Stimulated activated CD4-positive, alpha-beta T cell treated with anti-CD3 and anti-CD28 coated beads, Interleukin-2, amount 100 ng/mL, for 4 hours (primary cell): ENCODE measurements at places on chromosomes 7 and 10.

DNA sequence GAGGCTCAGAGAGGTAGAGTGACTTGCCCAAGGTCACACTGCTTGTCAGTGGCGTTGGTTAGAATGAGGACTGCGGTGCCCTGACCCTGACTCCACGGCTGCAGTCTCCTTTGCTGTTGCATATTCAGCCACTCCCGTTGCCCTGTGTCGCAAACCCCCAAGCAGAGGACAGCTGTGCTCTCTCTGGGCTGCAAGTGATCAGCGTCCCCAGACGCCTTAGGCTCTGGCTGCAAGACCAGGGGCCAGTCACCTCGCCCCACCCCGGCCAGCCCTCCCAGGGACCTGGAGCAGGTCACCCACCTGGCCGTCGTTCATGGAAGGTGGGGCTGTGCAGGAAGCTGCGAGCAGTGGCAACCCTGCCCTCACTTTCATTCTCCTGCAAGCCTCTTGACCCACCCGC, 51.7 kb upstream of the NANOS1 start:
- no peak for DNase-seq

- DNase-seq: no peak
Observed at GRCh38 chr7:66913118-66914037, 7.6 kb upstream of the TMEM248 start.

DNA sequence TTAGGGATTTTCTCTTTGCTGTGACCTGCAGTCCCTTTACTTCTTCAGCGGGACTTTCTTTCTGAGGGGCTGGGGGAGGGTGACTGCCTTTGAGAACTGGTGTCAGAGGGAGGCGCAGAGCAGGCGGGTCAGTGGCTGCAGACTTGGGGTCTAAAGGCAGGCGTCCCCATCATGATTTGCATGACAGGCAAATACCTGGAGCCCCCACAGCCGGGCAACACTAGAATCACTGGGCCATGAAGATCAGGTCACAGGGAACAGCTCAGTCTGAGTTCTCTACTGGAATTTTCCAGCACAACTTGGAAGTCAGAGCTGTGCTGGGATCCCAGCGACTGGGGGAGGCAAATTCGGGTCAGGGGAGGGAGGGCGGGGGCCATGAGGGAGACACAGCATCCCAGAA, 29.2 kb upstream of the PITRM1 start:
- DNase-seq: no peak

- DNase-seq: no peak
Observed at GRCh38 chr7:55436457-55436856, 71.3 kb downstream of the LANCL2 start.

- no peak for DNase-seq
Observed at GRCh38 chr7:1085910-1086421, 1.9 kb upstream of the GPER1 start.

DNA sequence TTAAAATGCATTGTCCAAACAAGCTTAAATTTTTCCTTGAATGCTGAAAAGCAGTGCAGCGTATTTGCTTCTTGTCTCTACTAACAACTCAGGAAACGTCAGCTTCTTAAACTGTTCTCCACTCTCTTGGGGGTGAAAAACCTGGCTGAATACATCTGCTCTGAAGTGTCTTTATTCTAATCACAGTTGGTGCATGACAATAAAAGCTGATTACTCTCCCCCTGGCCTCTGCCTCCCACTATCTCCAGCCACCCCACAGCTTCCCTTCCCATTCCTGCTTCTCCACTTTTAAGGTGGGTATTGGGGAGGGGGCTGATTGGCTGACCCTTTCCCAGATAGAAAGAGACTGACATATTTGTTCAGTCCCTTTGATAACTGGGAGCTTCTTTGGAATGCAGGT, 456.0 kb downstream of the SORCS1 start:
- DNase-seq: no peak

- no peak for DNase-seq
Observed at GRCh38 chr7:17951742-17952254, 11.5 kb upstream of the SNX13 start.

GRCh38 chr7:118232837-118233236, 8.3 kb downstream of the ANKRD7 start:
- DNase-seq: no peak

DNA sequence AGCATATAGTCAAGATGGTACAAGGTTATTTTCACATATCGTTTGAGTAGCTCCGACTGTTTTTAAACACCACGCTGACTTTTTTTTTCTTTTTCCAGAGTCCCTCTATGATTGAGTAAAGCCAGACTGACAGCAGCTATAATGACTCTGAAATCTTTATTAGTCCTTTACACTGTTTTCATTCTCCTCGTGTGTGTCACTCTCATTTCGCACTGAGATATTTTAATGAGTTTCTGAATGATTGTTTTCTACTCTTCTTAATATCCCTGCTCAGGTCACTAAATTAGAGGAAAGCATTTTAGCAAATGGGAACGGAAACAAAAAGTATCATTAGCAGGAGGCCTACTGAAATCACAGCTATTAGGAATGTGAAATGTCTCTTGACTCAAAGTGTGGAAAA, 162.3 kb upstream of the MTPN start:
- no peak for DNase-seq

DNA sequence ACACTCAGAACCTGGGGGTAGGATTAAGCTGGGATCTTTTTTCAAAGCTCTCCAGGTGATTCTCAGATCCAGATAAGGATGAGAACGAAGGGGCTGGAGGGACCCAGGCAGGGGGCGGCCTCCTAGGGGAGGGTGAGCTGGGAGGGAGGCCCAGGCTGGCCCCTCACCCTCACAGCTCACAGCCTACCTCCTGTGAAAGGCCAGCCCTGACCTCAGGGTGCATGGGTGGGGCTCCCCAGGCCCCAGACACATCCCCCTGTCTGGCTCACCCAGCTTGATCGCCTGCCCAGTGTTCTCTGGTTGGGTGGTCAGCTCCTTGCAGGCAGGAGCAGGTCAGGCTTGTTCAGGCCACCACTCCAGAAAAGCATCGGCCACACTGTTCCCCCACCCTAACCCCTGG, 24.3 kb downstream of the CTBP2 start:
- DNase-seq: no peak
